ENCODE measurements at places on chromosomes 16 and 17. TPM values are rescaled to one million over a fixed set of nuclear protein-coding genes. Genes with fewer than 3 reads are reported as not detected.

DNA sequence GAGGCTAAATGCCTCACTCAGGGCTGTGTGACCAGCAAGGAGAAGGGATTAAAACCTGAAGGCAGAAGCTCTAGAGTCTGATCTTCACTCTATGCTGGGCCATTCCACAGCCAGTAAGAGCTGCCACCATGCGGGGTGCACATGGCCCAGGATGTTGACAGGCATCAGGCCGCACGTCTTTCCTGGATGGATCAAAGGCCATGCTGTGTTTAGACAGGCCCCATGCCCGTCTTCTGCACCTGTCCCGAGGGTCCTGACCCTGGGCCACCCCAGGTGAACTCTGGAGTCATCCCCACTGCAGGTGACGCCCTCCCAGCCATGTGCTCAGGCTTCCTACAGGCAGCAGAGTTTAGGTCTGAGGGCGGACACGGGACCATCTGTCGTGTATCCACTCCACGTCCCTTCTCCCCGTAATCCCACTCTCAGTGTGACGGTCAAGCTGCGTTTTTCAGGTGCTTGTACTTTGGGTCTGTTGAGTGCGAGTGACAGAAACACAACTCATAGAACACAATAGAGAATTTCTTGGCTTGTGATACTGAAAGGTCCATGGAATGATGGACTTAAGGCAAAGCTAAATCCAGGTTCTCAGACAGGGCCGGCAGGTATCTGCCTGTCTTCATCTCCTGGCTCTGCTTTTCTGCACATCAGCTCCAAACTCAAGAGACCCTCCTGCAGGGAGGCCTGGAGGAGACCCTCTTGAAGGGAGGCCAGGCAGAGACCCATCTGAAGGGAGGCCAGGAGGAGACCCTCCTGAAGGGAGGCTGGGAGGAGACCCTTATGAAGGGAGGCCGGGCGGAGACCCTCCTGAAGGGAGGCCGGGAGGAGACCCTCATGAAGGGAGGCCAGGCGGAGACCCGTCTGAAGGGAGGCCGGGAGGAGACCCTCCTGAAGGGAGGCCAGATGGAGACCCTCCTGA is 13.2 kb downstream of the ZNF469 start:
- no peak for DNase-seq

- no peak for DNase-seq
Measured at GRCh38 chr17:73703192-73703591, 58.9 kb upstream of the SDK2 start.

- peak; percentile 95 for DNase-seq
Measured at GRCh38 chr16:83802135-83802534, 5.6 kb upstream of the HSBP1 start.

- no peak for DNase-seq
Measured at GRCh38 chr16:86099326-86099725, 200.4 kb downstream of the IRF8 start.

GRCh38 chr17:80851277-80851925 is 140.2 kb upstream of the CHMP6 start:
- no peak for DNase-seq

DNA sequence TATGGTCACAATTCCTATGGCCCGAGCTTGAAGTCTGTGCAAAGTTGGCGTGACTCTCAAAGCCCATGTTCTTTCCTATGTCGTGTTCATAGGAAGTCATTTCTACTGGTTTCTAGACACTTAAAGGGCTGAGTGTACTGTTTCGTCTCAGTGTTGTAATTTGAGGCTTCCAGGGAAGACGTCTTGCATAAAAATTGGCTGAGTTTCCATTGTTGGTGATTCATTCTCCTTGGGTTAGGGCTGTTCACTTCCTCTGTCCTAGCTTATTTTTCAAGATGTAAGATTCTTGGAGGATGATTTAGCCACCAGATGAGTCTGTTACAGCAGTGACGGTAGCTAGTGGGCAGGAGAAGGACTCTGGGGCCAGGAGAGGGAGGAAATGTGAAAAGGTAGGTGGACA is 43.1 kb downstream of the PIK3R5 start:
- DNase-seq, result no peak

- no peak for DNase-seq
Measured at GRCh38 chr17:44381810-44382305, 7.6 kb downstream of the ITGA2B start.

DNA sequence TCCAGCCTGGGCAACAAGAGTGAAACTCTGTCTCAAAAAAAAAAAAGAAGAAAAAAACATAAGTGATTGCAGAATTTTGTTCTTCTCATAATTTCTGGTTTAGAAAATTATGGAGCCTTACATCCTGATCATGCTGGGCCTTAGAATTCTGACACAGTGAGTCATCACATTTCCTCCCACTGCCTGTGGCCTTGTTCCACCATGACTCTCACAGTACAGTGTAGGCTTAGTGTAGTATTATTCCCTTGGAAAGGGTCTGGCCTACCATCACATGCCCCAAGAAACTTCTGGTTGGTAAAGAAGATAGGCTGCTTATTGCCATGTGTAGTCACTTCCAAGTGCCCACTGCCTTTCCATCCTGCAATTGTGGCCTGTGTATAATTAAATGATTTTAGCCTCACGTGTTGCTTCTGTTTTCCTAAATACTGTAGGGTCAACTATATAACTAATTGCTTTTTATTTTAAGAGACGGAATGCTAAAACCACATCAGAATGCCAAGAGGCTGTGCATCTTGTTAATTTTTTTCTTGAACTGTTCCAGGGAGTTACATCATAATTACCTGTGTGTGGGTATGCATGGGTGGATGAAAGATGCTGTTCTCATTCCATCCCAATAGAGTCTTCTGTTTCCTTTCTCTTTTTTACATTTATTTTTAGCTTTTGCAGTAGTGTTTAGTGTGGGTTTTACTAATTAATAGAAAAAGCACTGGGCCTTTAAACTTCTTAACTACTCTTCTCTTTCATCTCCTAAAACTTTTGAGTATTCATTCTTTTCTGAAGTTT is 25.9 kb downstream of the OGFOD1 start:
- no peak for DNase-seq

DNA sequence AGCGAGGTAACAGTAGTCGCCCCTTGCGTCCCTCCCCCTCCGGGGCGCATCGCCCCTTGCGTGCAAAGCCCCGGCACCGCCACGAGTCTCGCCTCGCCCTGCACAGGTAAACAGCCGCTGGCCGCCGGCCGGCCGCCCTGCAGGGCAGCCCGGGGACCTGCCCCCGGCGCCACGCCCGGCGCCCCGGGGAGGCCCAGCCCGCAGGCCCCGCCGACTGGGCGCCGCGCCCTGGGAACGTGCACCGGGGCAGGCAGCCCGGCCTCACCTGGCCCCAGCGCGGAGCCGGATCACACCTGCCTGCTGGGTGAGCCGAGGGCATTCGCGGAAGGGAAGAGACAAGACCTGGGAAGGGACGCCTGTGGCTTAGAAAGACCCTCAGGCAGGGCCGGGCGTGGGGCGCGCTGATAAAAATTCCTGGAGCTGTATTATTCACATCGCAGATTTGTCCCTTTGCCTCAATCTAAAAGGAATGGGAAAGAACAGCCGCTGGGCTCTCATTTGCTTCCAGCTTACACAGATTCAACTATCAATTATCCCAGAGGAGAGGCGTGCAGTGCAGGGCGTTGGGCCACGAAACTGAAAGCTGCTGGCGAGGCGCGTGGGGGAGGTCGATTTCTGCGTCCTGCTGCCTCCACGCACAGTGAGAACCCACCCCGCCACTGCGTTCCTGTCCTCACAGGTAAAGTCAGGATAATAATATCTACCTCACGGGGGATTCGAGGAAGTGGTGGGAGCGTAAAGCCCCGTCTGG is 451.9 kb downstream of the SLC39A11 start:
- no peak for DNase-seq

DNA sequence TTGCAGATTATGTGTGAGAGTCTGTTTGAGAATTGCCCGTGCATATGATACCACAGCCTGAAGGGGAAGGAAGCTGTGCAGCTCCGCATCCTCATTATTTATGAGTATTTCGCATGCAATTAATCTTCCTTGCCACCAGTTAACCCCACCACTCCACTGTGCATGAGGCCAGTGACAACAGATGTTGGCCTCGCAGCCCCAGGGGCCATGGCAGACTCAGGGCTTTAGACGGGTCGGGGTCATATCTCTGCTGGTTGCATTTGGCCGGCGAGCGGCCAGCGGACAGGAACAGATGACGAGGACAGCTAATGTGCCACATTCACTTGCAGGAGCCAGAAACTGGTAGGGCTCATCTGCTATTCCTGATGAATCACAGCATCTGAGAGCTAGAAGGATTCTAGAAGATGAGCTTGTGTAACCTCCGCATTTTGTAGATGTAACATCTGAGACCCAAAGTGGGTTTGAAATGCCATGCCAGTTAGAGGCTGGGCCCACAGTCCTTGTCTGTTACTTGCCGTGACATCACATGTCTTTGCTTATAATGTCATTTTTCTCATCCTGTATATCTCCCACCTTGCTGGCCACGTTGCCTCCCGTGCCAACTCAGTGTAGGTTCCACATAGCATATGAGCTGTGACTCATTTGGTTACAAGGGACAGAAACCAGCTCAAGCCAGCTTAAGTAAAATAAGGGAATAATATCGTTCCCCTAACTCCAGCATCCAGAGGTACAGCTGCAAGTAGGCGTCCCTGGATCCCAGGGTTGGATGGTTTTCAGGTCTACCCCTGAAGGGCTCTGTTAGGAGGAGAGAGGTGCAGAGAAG is 137.2 kb downstream of the SNX29 start:
- DNase-seq, result no peak

DNA sequence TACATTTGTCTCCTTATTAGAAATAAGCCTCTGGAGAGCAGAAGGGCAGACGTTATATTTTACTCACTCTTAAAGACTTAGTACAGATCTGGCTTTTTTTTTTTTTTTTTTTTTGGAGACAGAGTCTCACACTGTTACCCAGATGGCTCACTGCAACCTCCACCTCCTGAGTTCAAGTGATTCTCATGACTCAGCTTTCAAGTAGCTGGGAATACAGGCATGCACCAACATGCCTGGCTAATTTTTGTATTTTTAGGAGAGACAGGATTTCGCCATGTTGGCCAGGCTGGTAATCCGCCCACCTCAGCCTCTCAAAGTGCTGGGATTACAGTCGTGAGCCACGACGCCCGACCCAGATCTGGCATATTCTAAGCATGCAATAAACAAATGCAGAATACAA is 36.4 kb upstream of the TMEM97 start:
- DNase-seq, result no peak

DNA sequence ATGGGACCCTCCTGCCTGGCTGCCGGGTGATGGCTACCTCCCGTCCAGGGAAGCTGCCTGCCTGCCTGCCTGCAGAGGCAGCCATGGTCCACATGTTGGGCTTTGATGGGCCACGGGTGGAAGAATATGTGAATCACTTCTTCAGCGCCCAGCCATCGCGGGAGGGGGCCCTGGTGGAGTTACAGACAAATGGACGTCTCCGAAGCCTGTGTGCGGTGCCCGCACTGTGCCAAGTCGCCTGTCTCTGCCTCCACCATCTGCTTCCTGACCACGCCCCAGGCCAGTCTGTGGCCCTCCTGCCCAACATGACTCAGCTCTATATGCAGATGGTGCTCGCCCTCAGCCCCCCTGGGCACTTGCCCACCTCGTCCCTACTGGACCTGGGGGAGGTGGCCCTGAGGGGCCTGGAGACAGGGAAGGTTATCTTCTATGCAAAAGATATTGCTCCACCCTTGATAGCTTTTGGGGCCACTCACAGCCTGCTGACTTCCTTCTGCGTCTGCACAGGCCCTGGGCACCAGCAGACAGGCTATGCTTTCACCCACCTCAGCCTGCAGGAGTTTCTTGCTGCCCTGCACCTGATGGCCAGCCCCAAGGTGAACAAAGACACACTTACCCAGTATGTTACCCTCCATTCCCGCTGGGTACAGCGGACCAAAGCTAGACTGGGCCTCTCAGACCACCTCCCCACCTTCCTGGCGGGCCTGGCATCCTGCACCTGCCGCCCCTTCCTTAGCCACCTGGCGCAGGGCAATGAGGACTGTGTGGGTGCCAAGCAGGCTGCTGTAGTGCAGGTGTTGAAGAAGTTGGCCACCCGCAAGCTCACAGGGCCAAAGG is 36.8 kb downstream of the NLRC5 start:
- DNase-seq, result no peak

- DNase-seq, result no peak
Measured at GRCh38 chr16:50228364-50228868, 37.9 kb upstream of the ADCY7 start.

GRCh38 chr17:16906680-16907079 is 65.2 kb downstream of the TNFRSF13B start:
- no peak for DNase-seq

DNA sequence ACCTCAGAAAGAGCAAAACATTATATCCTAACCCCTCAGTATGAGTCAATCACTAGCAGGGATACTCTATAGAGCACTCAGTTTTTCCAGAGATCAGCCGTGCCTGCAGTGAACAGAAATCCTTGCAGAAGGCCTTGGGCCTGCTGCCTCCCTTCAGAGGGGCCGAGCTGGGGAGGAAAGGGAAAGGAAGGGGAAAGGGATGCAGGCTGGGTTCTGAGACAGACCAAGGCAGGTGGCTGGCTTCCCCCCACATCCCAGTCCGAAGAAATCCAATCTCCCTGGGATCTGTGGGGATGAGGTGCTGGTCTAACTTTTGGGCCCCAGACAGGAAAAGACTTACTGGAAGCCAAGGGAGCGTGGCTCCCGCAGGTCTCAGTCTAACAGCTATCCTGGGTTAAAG is 25.3 kb downstream of the SRL start:
- DNase-seq, result no peak

CD300H gene
- 1.1 TPM for total RNA-seq

CHST6 gene
- total RNA-seq, result 8.5 TPM

RPA1 gene
- 82.6 TPM for total RNA-seq

HYDIN gene
- total RNA-seq, result 35.0 TPM

CCDC47 gene
- total RNA-seq, result 86.5 TPM

KRT12 gene
- not detected for total RNA-seq

OR1F1 gene
- not detected for total RNA-seq

NOG gene
- 2.7 TPM for total RNA-seq

SETD1A gene
- total RNA-seq, result 7.4 TPM

IGFALS gene
- 1.4 TPM for total RNA-seq

CD300A gene
- 21.0 TPM for total RNA-seq
